ENCODE measurements at places on chromosomes 5 and 9.

GRCh38 chr9:78904686-78905085 lies 607.8 kb downstream of the PSAT1 start:
- DNase-seq = no peak

- no peak for DNase-seq
Measured at GRCh38 chr9:2966565-2967300, 122.8 kb upstream of the PUM3 start.

GRCh38 chr5:67248703-67249589 lies 52.3 kb upstream of the CD180 start:
- DNase-seq = no peak

DNA sequence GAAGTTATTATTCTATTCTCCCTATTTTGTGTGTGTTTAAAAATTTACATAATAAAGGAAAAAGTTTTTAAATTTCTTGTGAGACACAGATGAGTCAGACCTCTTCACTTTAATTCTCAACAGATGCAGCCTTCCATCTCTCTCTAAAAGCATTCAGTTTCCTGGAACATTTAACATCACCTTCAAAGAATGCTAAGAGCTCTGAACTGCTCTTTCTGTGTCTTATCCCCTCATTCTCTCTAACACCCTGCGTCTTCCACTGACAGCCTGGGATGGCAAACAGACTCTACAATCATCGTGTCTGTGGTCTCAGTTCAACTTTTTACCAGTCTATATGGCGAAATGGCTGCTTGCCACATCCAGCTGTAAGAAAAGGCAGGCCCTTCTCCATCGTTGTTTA lies 173.0 kb downstream of the HINT1 start:
- DNase-seq = no peak

All from stimulated activated CD8-positive, alpha-beta memory T cell treated with anti-CD3 and anti-CD28 coated beads, Interleukin-7, amount 100 ng/mL, for 48 hours (primary cell).